ENCODE measurements at places on chromosomes 7 and 10.
A peak's percentile ranks its signal among the peaks of the same experiment; 100 is the strongest.

GRCh38 chr10:48431871-48432270, 125.4 kb downstream of the MAPK8 start:
- DNase-seq = no peak

- DNase-seq = no peak
Measured at GRCh38 chr7:102875700-102876295, 37.0 kb upstream of the LRRC17 start.

GRCh38 chr10:71616817-71617654, 102.5 kb downstream of the C10orf105 start:
- no peak for DNase-seq

DNA sequence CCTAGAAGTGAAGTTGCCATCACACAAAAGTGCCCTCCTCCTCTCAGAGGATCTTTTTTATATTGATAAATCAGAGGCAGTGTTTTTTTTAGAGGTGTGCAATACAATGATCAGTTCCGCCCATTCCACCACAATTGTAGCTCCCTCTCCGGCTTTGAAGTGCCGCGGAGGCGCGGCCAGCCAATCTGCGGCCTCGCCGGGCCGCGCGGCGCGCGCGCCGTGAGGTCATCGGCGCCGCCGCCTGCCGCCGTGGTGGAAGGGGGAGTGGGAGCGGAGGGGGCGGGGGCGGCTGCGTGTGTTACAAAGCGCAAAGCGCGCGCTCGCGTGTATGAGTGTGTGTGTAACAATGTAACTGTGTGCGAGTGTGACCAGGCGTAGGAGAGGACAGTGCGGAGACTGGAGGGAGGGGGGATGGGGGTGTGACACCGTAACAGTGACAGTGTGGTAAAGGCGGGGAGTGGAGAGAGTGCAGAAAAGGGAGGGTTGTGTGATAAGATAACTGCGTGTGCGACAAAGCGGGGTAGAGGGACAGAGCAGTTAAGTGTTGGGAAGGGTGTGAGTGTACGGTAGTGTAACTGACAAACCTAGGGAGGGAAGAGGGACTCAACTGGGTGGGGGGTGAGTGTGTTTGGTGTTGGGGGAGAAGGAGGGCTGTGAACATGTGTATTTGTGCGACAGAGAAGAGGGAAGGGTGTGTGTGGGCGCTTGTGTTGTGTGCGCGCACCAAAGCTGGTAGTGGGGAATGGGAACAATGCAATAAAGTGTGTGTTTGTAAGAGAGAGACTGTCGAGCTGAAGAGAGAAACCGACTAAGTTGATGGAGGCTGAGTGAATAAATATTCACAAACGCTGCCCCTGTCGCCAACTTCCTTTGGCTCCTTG, at the start of gene SP8:
Gene SP8 (minus strand): TSS at position 108 of the 881 bp plus-strand sequence. CDS start 88 bp downstream, at position 20.
- no peak for DNase-seq

DNA sequence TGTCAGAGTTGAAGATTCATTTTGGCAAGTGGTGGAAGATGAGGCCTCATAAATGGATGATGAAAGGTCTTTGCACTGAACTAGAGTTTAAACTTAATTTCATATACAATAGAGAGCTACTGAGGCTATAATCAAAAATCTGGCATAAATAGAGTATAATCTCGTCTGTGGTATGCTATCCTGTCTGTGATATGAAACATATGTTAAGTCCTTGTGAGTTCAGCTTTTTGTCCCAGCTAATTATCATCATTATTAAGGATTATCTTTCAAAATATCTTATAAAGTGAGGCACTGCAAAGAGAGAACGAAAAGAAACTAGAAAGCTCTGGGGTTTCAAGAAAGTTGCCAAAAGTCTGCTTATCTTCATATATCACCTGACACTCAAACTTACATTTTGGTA, 83.4 kb downstream of the GAD2 start:
- DNase-seq = no peak

DNA sequence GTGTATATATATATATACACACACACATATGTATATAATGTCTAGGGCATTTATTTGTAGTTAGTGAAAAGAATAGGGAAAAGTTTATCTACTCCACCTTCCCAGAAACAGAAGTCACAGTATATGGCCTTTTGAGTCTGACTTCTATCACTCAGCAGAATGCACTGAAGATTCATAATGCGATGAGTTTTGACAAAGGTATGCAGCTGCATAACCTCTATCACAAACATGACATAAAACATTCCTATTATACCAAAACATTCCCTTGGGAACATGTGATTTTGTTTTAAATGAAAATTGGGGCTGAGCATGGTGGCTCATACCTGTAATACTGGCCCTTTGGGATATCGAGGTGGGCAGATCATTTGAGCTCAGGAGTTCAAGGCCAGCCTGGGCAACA, 137.3 kb upstream of the EEPD1 start:
- DNase-seq = no peak

GRCh38 chr7:55912748-55913158, 25.5 kb downstream of the ZNF713 start:
- peak; percentile 93 for DNase-seq

DNA sequence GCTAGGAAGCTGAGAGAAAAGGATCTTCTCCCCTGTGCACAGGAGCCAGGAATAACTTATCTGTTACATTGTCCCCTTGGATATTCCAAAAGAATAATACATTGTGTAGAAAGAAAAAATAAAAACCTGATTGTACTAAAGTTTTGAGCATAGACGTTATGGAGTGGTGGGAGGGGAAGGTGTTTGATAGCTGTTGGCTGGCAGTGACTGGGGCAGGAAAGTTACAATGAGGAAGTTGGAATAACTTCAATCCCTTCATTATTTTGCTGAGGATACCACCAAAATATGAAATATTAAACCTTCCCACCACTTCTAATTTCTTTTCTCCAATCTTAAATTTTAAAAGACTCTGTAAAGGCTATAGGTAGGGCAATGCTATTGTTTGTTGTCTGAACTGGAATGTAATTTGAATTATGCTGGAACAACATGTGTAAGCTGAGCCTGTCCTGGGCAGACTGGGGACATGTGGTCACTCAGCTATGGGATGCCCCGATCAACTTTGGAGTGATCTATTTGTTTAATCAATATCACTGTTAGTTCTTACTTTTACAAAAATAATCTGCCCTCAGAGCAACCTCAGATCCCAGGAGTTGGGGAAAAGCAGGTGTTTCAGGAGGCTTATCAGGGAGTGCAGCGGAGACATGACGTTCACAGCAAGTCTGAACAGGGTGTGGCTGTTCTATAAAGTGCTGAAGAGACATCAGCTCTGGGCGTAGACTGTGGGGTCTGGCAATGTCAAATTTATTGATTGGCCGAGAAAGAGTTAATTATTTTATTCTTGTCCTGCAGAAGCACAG, 20.8 kb downstream of the CYP3A43 start:
- DNase-seq = no peak

DNA sequence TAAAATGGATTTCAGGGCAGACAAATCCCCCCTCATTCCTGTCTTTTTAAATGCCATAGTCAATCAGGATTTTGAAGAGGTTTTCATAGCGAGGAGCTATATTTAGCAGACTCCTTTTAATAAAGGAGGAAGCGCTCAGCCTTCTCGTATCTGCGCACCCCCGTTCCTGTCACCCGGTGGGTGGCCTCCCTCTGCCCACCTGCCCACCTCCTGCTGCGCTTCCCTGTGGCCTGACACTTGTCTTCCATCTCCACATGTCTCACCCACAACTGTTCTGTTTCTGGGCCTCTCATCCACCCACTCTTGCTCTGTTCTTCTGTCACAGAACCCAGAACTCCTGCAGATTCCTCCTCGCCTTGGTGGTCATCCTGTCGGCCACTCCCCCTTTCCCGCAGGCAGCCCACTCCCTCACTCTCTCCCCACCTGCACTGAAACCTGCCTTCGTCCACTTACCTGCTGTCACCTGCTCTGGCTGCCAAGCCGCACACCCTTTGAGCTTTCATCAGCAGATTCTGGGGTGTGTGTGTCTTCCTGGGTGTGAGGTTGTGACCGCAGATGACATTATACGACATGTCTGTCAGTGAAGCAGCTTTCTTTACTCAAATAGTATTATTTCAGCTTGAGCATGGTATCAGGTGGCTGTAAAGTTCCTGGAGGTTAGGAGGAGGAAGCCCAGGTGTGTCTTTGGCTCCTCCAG, 163.5 kb upstream of the AGK start:
- no peak for DNase-seq

DNA sequence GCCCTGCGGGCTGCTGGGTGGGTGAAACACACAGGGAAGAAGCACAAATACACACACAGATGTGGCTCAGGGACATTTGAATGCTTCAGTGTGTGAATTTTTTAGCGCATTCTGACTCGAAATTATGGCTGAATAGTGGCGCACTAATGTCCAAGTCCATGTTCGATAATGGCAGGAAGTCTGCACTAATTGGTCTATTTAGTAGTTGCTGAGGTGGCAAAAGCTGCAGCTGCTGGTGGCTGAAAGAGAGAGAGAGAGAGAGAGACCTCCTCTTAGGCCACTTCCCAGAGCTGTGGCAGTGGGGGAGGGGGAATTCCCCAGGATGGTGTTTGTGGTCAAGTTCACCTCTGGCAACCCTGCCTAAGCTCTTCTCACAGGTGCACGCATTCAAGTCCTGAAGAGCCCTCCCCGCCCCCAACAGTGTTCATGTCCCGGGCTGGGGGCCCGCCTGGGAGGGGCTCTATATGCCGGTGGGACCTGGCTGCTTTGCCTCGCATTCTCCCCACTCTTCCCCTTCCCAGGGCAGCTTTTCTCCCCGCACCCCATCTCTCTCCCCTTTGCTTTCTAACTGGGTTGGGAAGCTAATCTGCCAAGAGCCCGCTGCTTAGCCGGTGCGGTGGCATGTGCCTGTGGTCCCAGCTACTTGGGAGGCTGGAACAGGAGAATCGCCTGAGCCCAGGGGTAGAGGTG, 6.0 kb upstream of the MNX1 start:
- no peak for DNase-seq

- DNase-seq = no peak
Measured at GRCh38 chr7:12683678-12684585, 3.5 kb upstream of the ARL4A start.

DNA sequence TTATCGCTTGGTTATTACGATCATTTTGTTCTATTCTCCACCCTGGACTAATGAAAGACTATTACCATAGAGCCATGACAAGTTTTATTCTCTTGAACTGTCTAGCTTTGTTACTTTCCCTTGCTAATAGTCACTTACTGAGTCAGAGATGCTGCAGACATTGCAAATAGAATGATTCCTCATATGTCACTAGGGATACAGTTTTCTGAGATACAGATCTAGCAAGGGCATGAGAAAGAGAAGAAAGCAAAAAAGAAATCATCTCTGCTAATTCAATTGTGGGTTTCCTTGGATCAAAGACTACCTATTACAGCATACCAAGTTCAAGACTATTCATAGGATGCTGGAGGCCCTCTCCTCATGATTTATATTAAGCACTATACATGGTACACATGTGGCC, 204.3 kb downstream of the MBL2 start:
- no peak for DNase-seq

DNA sequence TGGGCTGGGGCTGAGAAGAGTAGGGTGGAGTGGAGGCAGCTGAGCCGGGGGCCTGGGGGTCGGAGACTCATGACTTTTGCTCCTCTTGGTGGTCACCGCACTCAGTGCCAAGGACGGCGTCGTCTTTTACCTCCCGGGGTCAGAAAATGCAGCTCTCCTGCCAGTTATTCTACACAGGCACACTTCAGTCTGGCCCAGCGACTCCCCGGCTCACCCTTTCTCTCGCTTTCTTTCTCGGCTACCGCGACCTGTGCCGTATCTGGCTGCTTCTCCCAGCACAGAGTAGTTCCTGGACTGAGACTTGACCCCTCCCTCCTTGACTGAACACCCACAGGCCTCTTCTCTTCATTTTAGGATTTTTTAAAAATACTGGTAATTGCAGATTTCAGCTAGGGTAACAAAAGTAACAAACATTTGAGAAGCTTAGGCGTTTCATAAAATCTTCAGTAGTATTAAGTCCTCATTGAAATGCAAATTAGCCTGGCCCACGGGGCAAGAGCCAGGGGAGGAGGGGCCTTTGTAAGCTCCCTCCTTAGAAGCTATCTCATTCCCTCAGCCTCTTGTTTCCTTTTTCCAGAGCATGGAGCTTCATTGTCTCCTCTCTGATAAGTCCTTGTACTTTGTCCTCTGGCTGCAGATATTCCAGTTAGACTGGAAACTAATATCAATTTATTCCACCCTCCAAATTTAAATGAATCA, 1.1 kb upstream of the PRLHR start:
- DNase-seq = no peak

- no peak for DNase-seq
Measured at GRCh38 chr7:42624471-42624870, 287.4 kb downstream of the C7orf25 start.

- no peak for DNase-seq
Measured at GRCh38 chr7:66970310-66970709, 25.1 kb downstream of the SBDS start.

DNA sequence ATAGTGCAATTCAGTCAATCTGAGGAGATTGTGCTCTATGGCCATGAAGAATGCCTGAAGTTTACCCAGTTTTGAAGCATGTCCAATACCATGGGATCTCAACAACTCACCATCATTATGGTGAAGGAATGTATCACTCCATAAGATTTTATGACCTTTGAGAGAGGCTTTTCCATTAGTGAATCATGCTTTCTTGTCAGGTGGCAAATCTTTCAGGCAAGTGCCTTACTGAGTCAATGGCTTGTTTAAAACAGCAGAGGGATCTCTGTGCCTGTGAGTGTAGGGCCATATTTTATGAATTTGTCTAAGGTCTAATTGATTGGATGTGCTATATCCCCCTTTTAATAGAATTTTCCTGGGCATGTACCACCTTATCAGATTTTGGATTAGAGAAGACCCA, 131.5 kb downstream of the CCDC7 start:
- DNase-seq = no peak

- DNase-seq = no peak
Measured at GRCh38 chr10:28453926-28454325, 79.0 kb upstream of the WAC start.

- no peak for DNase-seq
Measured at GRCh38 chr7:92832534-92833023, 3.8 kb downstream of the CDK6 start.

- no peak for DNase-seq
Measured at GRCh38 chr7:127317447-127317961, 64.8 kb upstream of the GRM8 start.

GRCh38 chr7:45937862-45938261, 16.8 kb upstream of the IGFBP3 start:
- DNase-seq = no peak

- DNase-seq = no peak
Measured at GRCh38 chr10:129279446-129280154, 187.4 kb upstream of the MGMT start.

DNA sequence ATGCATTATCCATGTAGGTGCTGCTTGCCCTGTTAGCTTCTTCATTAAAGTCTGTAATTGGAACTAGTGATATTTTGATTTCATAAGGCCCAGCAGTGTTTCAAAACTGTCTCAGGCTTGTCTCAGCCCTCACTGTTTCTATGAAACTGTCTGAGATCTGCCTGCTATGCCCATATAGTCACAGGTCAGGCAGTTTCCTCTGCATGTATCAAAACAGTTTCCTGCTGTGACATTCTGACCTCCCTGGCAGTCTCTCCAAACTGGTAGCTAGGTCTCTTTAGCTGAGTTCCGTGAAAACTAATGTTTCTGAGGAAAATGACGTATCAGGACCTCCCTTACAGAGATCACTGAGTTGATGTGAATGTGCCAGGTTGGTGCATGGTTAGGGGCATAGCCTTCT, 18.9 kb upstream of the SEMA3D start:
- no peak for DNase-seq

- no peak for DNase-seq
Measured at GRCh38 chr10:104921763-104922162, 280.7 kb downstream of the SORCS3 start.

All from pons (tissue), 1 donor.